ENCODE measurements at places on chromosomes 2 and 18.

DNA sequence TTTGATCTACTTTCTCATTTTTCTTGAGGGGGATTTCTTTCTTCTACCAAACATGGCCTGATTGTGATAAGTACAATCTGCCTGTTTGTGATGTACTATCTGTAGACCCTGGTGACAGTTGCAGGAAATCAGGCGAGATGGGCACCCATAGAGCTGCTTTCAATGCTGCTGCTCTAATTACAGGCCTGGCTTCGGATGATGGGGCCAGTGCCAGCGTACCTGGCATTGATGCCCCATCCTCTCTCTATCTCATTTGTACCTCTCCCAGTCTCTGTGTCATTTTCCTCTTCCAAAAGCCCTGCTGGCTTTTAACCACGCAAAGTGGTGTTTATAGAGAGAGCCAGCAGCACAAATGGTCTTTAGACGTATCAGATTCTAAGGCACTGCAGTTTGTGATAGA lies 69.9 kb downstream of the KCTD18 start:
- no peak for DNase-seq

DNA sequence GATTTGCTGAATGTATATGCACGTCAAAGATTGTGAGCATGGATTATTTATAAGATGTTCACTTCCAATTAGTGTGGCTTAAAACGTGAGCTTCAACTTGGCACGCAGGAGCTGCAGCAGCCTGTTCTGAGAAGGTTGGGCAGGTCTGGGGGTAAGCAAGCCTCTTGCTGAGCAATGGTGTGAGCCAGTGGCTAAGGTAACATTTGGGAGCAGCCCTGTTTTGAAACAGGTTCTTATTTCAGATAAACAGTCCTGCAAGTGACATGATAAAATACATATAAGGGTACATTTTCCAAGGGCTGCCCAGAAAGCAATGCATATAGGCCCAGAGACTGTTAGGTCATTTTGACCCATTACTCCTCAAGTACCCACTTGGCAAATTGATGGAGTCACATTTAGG lies 415.3 kb downstream of the ZNF521 start:
- no peak for DNase-seq

GRCh38 chr2:39778775-39779340 lies at the start of gene THUMPD2:
Gene THUMPD2, minus strand, starts transcription at chr2:39779258. Its CDS starts 19 bp downstream, at chr2:39779239.
- DNase-seq, result peak; percentile 39

DNA sequence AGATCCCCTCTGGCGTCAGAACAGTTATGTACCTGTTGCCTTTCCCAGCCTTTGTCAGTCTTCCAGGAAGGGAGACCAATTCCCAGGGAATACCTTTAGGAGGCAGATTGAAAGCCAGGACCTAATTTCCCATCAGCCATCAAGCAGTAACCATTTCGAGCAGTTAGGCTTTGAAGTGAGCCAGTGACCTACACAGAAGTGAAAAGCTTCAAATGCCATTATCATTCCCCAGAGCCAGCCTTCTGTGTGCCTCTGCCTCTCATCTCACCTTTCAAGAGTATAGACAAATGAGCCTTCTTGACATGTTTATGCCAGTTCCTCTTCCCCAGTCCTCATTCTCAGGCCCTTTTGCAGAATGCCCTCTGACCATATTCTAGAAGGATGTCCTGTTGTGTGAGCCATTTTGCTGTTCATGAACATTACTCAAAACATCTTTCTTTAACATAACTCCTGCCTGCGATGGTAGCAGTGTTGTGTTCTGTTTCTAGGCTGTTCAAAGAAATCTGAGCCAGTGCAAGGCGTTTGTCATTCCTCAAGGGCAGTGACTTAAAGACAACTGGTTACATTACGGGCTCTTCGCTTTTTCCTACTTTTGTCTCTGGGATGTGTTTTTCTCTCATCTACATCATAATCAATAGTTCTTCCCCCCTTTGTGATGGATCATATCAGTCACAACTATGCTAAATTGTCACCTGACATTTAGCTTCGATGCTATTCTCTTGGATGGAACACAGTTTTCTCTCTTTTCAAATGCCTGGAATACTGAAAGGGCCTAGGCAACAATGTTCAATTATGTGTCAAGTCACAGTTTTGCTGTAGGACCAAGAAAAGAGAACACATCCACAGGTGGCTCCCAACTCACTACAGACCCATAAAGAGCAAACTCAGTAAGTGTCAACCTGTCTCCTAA lies 138.6 kb downstream of the ALK start:
- no peak for DNase-seq

DNA sequence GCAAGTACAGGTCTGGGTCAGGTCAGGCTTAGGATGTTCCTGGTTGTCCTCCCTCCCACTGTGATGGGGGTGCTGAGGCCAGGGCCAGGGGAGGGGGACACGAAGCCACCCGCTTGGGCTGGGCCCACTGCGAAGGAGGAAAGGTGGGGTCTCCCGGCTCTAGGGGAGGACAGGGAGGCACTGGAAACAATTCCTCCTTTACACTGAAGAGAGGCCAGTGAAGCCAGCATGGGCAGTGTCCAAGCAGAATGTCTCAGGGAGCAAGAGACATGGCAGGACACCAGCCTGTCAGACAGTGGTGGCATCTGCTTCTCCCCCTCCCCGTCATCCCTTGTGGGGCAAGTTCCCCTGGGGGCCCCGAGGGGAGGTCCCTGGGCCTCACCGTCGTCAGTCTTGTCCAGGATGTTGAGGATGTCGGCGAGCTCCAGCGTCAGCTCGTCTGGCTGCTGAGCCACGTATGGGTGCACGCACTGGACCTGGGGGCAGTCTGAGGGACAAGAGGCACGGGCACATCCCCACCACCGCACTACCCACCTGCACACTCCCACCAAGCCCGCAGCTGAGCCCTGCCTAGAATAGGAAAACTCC lies 10.8 kb downstream of the SNORC start:
- DNase-seq, result no peak

GRCh38 chr2:241315879-241316631 lies at the start of gene SEPTIN2:
Gene SEPTIN2, plus strand, starts transcription at chr2:241315925. Its CDS starts 8,308 bp downstream, at chr2:241324233.
- peak; percentile 66 for DNase-seq

DNA sequence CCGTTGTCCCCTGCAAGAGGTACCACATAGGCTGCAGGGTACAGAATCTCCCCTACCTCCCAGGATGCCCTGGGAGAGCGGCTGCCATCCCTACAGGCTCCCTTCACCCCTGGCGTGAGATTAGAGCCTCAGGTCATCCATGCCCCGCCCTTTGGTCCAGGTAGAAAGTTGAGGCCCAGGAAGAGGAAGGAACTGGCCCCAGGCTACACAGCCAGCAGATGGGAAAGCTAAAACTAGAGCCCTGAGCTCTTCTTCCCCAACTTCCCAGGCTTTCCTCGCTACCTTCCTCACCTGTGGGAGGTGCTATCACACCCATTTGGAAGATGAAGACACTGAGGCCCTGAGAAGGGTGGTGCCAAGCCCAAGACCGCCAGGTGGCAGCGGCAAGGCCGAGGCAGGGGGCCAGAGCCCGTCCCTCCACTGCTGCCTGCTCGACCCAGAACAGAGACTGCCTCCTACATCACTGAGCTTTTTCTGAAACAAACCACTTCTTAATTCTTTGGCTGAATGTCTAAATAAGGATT lies 25.8 kb downstream of the CIB4 start:
- DNase-seq, result no peak

- no peak for DNase-seq
Measured at GRCh38 chr18:26813043-26813442, 52.5 kb downstream of the AQP4 start.

DNA sequence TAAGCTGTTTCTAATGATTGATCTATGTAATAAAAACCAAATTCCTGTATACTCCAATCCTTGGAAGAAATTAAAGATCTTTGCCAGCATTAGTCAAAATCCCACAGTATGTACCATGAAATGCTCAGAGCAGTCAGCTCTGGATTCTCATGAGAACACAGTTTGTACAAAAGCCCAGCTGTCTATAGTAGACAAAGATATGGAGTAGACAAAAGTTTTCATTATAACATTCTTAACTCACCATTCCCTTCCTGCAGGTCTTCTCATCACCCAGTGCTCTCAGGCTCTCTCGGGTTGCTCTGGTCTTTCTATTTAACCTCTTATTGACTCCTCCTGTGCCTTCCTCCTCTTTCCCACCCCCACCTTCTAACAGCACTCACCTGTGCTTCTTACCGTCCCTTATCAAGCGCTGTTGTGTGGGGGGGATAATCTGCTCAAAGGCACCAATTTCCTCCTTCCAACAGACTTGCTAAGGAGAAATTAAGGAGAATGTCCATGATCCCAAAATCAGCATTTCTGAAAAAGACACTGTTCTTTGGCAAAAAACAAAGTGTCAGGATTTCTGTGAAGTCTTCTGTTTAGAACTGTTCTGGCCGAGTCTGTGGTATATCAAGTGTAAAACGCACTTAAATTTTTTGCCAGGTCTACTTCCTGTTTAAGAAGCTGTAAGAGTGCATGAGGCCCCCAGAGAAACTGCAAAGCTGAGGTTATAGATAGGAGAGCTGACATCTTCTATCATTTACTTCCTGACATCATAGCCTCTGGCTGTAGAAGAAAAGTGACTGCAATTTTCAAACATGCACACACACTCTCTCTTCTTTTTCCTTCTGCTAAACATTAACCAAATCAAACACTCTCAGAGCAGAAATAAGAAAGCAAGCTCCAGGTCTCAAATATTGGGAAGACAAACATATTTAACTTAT lies 144.1 kb downstream of the EVA1A start:
- DNase-seq, result no peak

GRCh38 chr2:170189757-170190156 lies 11.8 kb downstream of the MYO3B start:
- DNase-seq, result no peak

GRCh38 chr2:237429753-237430152 lies 15.8 kb upstream of the COL6A3 start:
- DNase-seq, result no peak

DNA sequence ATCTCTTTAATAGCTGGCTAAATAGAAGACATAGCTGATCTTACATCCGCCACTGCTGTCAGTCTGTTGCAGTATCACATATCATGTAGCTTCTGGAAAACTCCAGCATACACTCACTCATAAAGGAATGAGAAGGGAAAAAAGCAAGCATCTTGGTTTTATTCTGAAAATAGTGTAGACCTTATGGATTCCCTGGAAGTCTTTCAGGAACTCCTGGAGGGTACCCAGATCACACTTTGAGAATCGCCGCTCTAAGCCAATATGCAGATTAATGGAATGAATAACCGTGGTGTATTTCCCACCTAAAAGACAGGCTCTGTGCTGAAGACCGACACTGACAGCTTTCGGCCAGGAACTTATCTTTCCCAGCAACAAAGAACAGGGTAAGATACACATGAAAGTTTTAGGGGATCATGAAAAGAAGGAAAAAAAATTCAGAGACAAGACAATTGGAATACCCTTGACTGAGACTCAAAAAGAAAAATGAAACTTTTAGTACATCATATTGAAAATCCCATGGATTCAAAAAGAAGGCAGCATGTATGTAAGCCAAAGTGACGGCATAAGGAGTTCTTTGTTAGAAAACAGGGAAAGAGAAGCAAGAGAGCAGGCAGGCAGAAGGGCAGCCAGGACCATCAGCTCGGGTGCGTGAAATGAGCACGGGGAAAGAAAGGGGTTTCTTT lies 56.4 kb upstream of the SEC11C start:
- no peak for DNase-seq

DNA sequence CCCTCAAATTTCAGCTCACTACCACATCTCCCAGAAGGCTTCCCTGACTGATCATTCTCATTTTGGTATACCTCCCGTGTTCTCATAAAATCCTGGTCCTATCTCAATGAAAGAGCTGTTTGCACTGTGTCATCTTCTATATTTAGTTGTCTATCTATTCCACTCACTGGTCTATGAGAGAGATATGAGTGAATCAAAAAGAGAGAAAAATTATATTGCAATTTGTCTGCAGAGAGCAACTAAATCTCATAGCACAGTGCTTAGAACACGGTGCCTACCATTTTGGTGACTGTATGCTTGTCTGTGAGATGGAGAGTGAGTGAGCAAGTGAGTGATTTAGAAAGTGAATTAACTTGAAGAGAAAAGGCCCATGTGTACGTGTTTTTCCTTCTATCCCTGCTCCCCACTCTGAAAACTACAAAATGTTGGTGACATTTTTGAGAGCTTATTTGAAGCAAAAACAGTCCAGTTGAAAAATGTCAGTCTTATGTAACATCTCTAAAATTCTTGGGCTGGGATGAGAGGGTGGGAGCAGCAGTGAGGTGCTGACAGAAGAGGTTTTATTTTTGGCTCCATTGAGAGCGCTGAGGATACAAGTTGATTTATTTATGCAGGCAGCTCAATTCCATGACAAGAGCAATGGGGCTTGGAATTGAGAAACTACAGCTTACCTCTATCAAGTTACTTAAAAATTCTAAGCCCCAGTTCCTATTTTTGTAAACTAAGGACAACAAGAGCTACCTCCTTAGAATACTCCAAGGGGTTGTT lies 373.5 kb upstream of the CHST9 start:
- DNase-seq, result no peak

DNA sequence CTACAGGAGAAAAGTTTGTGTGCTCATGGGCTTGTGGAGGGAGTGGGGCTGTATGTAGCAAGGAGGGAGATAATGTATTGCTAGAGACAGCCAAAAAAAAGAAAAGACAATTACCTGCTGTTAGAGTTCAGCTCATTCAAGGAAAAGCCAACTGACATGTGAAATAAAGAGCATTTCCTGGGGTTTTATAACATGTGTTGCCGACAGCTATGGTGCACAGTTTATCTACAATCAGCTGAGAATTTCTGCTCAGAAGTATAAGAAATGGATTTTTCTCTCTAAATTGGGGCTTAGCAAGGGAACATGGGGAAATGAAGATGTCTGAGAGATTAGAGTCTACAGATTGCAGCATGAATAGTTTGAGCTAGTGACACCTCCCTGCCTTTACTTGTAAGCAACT lies 674.1 kb downstream of the SUCLG1 start:
- no peak for DNase-seq

DNA sequence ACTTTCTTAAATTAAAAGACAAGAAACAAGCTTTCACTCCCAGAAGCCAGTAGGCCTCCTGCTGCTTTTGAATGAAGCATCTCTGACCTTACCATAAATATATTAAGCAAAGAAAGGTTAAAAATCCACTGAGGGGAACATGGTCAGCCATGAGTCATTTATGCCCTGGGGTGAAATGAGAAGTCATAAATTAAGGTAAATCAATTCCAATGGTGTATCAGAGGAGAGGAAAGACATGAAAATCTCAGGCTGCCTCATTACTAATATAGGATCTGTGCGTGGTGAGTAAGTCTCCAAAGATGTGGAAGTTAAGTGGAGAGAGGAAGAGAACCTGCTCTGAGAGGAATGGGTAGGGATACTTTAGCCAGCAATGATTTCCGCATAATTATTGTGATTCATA lies 292.3 kb upstream of the CHAC2 start:
- no peak for DNase-seq

GRCh38 chr2:73920577-73921545 lies 5.8 kb upstream of the DGUOK start:
- DNase-seq, result peak; percentile 17

- no peak for DNase-seq
Measured at GRCh38 chr2:109264595-109265328, 135.8 kb downstream of the SH3RF3 start.

DNA sequence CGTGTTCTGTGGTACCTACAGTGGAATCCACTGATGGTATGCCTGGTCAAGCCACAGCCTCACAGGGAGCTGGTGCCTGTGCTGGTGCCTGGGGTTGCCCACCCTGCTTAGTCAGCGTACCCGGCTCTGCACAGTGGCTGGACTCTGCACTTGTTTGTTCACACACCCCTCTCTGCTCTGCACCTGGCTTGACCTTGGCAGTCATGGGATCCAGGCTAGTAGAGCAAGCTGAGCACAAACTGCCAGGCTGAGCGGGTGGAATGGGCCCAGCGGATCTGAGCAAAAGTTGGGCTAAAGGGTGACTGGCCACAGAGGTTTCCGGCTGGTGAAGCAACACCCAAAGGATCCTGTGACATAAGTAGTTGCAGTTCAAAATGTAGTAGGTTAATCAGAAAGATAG lies 163.5 kb downstream of the CDH19 start:
- DNase-seq, result no peak
